ENCODE measurements at places on chromosomes 2 and 18.

DNA sequence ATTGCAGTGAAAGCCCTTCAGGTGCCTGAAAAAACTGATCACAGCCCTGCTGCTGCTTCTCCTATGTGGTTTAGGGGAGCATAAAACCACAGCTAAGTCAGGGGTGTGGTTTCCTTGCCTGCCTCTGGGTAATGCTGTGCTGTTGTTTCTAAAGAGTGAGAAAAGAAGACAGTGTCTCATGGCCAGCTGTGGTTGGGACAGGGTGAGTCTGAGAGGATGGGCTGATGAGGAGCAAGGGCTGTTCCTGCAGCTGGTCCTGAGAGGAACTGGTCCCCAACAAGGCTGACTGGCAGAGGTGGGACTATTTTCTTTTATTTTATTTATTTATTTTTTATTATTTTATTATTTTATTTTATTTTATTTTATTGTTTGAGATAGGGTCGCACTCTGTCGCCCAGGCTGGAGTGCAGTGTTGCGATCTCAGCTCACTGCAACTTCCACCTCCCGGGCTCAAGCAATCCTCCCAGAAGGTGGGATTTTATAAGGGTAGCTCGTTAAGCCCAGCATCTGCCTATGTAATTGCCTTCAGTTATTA, 236.7 kb downstream of the FHOD3 start:
- no peak for DNase-seq

- DNase-seq, result no peak
These were observed 383.9 kb downstream of the ARHGAP15 start for GRCh38 chr2:143513081-143513480.

GRCh38 chr2:38740851-38741731, 10.1 kb downstream of the SRSF7 start:
- DNase-seq, result no peak

GRCh38 chr2:196592331-196592910, 47.1 kb upstream of the CCDC150 start:
- no peak for DNase-seq

DNA sequence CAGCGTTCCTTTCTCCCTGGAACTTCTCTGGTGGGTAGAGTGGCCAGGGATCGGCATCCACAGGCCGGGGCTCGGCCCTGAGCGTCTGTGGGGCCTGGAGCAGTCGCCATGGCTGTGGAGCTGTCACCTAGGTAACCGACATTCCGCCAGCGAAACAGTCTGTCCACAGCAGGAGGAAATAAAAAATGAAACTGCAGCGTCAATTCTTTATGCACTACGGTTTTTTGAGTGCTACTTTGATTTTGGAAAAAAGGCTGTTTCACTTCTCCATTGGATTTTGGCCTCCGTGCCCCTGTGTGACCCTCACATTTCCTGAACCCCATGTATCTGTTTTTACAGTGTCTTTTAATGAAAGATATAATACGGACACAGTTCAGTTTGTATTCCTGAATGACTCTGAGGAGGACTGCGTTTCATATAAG, 163.4 kb downstream of the LDLRAD4 start:
- no peak for DNase-seq

- DNase-seq, result no peak
These were observed 112.8 kb downstream of the DSC3 start for GRCh38 chr18:30929718-30930117.

DNA sequence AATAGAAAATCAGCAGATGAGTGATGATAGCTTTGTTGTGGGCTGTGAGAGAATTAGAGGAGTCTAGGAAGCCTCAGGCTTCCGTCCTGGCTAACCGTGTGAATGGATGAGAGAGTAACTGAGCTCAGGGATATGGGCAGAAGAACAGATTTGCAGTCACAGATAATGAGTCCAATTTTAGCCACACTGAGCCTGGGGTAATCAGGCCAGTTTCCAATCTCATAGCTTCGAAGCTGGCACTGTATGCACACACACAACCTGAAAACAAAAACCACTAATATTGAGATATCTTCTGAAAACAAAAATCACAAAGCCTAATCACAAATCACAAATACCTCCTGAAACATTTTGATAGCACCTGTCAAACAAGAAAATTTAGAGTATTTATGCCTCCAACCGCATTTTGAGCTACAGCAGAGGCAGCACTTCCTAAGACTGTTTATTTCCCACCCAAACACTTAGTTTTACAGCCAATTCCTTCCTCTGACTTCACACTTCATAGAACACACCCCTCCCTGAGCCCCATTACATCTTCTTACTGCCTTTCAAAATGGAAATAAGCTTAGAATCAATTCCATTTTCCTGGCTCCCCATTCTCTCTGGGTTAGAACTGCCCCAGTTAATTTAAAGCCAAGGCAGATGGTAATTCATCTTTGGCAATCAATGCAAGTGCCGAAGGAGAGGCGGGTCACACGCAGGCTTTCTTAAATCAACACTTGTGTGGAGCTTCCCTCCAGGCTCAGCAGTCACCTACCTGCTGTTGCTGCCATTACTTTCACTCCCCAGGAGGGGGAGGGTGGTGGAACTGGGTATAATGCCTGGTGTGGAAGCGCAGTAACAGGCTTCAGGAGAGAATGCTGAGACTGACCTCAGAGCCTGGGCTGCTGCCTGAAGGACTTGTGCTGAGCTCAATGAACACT, 18.9 kb downstream of the TTR start:
- DNase-seq, result no peak

GRCh38 chr2:100425573-100426383, 8.3 kb upstream of the CHST10 start:
- no peak for DNase-seq

DNA sequence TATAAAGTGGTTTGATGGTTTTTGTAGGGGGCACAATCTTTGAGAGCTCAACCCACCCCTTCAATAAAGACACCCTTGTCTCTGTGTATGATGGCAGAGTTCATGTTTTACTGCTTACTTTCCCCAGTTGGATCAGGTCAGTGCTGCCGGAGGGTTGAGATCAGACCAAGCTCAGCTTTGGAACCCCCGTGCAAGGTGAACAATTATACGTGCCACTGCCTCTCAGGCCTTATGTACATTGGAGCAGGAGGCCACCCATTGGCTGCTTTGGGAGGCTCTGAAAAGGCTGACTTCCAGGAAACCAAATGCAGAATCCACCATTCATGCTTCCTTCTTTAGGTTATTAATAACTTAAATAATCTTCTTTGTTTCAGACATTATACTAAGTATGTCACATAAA, 103.4 kb upstream of the EPAS1 start:
- DNase-seq, result no peak

DNA sequence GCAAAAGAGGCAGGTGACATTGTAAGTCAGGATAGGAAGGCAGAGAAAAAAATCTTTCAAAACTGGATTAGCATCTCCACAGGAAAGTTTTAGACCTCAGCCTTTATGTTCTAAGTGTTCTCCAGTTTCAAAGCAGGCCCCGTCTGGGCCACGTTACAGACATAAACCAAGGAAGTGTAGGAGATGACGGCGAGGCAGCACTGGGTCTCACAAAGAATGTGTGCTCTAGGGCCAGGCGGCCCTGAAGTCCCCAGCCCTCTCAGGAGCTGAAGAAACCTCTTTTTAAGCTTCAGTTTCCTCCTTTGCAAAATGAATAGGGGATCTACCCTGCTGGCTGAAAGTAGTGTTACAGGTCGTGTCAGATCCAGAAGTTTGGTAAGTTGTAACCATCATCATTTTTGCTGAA, 81.7 kb downstream of the SPRED2 start:
- DNase-seq, result no peak

DNA sequence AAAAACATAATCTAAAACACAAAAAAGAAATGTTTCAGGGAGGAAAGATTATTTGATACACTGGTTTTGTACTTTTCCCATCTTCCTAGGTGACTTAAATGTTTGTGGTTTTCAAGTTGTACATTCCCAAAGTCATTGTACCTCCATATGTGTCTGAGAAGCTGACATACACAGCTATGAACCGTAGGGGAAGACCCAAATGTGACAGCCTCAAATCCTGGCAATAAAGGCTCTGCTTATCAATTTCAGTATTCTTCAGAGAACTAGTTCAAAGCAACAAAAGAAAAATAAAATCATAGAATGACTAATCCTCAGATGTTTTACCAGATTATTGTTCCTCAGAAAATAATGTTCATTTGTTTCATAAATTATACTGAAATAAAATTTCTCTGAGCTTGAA, 2.5 kb downstream of the DYNC2LI1 start:
- no peak for DNase-seq

DNA sequence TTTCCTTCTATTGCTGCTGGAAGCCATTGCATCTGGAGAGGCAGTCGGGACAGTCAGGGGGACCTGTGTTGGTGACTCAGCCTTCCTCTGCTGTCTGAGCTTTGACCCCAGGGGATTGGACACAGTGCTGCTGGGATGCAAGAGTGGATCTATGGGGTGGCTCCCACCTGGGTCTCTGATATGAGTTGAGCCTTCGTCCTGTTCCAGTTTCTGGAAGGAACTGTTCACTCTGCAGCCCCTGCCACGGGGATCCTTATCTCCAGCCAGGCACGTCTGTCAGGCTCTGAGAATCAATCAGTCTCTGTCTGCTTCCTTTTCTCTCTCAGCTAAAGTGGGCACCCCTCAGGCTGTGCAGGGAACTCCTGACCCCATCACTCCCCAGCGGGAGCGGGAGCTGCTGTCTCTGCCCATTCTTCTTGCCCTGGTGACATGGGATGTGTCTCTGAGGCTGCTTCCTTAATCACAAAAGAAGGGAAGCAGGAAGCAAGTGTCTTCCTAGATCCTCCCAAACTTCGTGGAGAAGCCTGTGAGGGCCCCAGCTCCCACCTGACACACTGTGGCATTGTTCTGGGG, 51.7 kb downstream of the ARHGAP28 start:
- DNase-seq, result no peak

GRCh38 chr2:159907909-159908308, 109.9 kb upstream of the CD302 start:
- no peak for DNase-seq

Data from stimulated activated CD8-positive, alpha-beta memory T cell treated with anti-CD3 and anti-CD28 coated beads, Interleukin-15, amount 100 ng/mL, for 24 hours (primary cell).